ENCODE measurements at places on chromosomes 12 and 14. TPM values are rescaled to one million over a fixed set of nuclear protein-coding genes. Genes with fewer than 3 reads are reported as not detected.

SMIM41 gene
- not detected for total RNA-seq

DNA sequence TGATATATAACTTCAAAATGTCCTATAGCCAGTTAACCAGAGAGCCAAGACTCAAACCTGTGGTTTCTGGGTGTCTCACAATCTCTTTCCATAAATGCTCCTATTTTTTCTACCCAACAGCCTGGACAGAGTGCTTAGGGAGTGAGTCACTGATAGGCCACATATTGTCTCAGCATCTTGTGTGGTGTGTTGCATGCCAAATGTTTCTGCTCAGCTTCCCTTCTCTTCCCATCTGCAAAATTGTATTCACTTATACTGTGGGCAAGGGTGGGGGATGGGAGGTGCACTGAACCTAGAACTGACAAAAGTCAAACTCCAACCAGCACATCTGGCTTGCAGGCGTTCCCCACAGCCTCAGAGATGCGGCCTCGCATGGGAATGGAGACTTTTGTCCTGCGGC is 123.3 kb downstream of the KCNA5 start:
- DNase-seq, result peak; percentile 91

- DNase-seq, result peak; percentile 55
Measured at GRCh38 chr12:117025481-117026151, 73.6 kb downstream of the TESC start.

- no peak for DNase-seq
Measured at GRCh38 chr14:95191445-95192199, 34.3 kb upstream of the DICER1 start.

DNA sequence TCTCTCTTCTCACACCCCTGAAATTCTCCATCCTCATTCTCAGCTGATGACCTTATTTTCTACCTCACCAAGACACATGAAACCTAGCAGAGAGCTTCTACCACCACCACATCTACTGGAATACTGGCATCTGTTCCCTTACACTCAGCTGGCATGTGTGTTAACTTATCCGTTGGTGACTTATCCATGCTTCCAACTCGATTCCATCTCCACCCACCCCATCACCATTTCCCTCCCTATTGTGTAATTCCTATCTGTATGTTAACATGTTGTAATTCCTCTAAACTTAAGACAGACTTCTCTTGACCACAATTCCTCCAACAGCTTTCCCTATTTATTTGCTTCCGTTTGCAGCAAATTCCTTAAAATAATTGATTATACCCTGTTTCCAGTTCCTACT is 15.4 kb downstream of the C1S start:
- no peak for DNase-seq

GRCh38 chr14:62144863-62145262 is 382.6 kb downstream of the SNAPC1 start:
- DNase-seq, result no peak

PTPRB gene
- 0.02 TPM for total RNA-seq

GRCh38 chr14:76456200-76456599 is 80.3 kb downstream of the ESRRB start:
- DNase-seq, result peak; percentile 41

MAP1LC3B2 gene
- total RNA-seq, result 0.41 TPM

Measured in H4 (cell line).